ENCODE measurements at places on chromosomes 7 and 10.

DNA sequence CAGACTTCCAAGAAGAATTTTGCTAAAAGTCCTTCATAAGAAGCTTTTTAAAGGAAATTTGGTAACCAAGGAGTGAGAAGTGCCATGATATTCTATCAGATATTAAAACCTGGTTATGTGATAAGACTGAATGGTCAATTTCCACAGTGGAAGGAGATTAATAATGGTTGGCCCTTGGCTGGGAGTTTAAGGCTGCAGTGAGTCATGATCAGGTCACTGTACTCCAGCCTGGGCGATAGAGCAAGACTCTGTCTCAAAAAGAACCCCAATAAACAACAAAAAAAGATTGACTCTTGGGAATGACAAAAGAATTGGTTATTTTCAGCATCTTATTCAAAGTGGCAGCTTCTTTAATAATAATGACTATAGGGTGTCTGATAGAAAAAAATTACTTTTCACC is 37.2 kb downstream of the EXOC4 start:
- DNase-seq, result no peak

DNA sequence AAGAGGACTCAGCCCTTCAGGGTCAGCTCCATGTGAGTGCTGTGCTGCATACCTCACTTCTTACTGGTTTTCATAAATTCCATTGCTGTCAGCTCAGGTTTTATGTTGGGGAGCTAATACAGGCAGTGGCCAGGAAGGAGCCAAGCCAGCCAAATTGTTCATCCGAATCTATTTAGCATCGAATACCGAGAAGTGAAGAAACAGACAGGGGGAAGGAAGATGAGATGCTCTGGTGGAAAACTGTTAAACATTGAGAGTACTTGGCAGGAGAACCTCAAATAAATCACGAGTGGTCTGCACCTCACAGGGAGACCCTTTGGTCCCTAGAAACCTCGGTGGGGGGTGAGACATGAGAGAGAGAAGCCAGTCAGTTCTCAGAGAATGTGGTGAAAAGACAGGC is 196.0 kb upstream of the TMEM72 start:
- DNase-seq, result no peak

DNA sequence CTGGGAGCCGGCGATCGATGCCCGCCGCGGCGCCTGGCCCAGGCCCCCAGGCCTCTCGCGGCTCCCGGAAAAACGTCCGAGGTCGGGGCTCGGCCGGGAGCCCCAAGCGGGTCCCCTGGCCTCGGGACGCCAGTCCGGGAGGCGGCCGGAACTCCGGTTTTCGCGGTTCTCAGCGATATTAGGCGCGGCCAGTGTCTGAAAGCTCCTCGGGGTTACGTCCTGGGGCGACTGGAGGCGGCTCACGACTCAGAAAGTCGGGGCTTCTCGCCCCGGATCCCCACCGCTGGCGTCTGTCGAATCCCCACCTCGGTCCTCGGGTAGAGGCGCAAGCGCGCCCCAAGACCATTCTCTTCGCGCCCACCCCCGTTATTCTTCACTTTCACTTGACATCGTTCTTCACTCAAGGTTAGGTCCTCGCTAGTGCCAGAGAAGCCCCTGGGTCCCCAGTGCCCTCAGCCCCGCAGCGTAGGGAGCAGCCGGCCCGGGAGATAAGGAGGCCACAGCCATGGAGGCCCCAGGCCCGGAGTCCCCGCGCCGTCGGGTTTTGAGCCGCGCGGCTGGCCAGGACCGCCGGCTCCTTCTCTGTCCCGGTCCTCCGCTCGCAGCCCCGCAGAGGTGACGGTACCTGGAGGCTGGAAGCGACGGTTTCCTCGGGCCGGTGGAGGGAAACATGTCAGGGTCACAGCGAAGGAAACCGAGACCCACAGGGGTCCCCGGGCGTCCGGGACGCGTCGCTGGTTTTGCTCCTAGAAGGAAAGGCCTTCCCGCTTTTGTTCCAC is 35.2 kb upstream of the EBLN1 start:
- no peak for DNase-seq

GRCh38 chr10:11325817-11326216 is 285.6 kb downstream of the USP6NL start:
- no peak for DNase-seq

DNA sequence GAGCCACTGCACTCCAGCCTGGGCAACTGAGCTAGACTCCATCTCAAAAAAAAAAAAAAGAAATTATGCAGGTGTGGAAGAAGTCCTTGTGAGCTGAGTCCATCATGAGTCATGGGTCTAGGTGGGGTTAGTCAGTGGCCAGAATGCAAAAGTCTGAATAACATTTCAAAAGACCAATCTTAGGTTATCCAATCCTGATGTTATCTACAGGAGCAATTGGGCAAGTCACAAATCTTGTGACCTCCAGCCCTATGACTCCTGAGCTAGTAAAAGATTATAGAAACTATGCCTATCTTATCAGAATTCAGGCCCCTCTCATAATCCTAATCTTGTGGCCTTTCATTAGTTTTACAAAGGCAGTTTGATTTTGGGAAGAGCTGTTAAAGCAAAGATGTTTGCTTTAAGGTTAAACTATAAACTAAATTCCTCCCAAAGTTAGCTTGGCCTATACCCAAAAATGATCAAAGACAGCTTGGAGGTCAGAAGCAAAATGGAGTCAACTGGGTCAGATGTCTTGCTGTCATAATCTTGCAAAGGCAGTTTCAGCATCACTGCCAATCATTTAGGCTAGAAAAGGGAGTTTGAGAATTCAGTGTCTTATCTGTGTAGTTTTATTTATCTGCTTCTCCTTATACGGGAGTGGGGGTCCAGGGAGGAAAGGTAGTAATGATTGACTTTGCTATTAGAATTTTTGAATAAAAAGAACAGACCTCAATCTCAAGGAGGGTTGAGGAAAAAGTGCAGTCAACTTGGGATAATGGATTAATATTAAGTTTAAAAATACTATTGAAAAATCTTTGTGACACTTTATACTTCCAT is 71.2 kb upstream of the TRIM24 start:
- DNase-seq, result no peak

- no peak for DNase-seq
Measured at GRCh38 chr10:126581648-126582046, 88.8 kb downstream of the C10orf90 start.

DNA sequence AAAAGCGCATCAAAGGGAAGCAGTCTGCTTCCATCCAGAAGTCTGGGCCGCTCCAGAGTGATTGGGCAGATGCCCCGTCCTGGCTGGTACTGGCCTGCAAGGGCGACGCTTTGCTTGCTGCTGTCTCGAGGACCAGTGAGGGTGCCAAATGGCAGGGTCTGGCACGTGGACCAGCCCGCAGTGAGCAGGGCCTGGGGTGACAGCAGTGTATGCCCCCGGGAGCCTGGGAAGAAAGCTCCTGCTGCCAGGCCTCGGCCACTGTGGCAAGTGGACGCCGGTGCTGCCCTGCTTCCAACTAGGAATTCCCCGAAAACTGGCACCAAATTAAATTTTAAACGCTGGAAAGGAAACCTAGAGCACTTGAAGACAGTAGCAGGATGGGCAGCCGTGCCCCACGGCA is 357.0 kb upstream of the MKI67 start:
- no peak for DNase-seq

DNA sequence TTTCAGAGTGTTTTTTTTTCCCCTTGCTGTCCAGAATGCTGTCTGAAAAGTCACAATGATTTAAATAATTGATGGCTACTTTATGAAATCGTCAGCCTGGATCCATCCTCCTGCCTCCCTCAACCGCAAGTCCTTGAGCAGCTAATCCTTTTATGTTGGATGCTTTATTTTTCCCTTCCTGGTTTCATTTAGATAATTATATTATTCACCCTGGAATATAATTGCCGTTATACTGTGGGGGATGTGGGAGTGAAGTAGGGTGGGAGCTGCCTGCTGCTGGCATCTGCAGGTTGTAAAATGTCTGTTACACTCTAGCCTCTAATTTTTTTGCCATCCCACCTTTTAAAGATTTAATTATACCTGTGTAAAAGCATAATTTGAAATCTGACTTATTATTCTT is 290.5 kb upstream of the LRGUK start:
- DNase-seq, result no peak

DNA sequence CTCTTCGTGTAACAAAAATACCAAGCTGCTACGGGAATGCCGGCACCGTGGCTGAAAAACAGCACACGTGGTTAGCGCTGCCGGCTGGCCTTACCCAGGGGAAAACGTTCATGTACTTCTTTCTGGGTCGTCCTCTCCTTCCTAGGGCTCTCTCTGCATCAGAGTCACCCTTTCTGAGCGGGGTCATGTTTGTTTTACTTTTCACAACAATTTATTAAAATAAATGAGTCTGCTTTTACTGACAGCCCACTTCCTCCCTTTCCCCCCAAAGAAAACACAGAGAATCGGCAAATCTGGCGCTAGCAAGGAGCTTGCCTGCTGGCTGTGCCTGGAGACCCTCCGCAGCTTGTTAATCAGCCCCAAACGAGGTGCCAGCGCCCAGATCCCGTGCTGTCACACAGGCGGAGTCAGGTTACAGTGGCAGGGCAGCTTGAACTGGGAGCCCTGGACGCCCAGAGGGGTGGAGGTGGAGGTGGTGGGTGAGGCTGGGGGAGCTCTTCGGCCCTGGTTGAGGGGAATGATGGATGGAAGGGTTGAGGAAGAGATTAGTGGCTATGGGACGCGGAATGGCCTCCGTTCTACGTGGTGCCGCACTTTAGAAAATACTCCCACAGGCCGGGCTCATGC is 162.2 kb upstream of the TNS3 start:
- DNase-seq, result no peak

DNA sequence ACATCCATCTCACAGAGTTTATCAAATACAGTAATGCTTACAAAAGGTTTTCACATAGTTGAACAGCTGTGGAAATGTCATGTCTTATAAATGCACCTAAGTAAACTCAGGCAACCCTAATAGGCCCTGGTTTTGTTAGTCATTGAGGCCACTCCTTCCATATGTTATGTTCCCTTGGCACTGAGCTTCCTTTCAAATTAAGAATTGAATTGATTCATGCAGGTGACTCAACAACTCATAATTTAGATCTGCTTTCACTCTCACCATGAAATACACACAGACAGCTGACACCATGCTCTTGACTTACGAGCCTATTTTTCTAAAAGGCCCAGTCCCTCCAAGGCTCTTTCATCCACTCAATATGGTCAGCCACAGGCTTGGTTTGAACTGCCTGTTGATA is 476.9 kb downstream of the KCNMA1 start:
- DNase-seq, result no peak

GRCh38 chr10:130198651-130199050 is 62.5 kb downstream of the GLRX3 start:
- DNase-seq, result no peak

GRCh38 chr7:145263886-145264285 is 428.0 kb upstream of the TPK1 start:
- no peak for DNase-seq

DNA sequence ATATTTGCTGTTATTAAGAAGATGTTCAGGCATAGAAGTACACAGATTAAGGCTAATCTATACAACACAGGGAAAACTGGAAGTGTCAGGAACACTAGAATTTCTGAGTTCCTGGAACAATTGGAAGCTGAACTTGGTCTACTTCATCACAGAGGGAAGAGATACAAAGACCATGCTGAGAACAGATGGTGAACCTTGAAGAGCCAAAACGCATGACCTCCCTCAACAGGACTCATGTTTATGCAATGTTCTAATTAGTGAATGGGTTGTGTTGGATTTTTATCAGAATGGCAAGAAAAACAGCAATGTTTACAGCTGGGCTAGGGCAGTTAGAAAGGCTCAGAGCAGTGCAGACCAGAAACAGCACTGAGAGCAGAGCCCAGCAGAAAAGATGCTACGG is 94.9 kb downstream of the SFMBT2 start:
- no peak for DNase-seq

DNA sequence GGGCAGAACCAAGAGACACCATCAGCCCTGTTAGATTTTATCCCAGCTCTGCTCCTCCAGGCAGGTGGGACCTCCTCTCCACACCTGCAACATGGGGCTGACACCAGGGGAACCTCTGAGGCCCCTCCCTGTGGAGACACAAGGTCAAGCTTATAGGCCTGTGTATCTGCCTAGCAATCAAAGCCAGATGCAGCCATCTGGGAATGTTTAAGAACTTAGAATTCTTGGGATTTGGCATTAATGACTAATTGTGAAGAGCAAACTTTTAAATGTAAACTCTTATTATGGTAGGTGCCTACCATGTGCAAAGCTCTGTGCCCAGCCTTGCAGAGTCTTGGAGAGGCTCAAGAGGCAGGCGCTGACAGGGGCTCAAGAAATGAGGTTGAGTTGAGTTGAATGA is 52.1 kb downstream of the TBATA start:
- no peak for DNase-seq

DNA sequence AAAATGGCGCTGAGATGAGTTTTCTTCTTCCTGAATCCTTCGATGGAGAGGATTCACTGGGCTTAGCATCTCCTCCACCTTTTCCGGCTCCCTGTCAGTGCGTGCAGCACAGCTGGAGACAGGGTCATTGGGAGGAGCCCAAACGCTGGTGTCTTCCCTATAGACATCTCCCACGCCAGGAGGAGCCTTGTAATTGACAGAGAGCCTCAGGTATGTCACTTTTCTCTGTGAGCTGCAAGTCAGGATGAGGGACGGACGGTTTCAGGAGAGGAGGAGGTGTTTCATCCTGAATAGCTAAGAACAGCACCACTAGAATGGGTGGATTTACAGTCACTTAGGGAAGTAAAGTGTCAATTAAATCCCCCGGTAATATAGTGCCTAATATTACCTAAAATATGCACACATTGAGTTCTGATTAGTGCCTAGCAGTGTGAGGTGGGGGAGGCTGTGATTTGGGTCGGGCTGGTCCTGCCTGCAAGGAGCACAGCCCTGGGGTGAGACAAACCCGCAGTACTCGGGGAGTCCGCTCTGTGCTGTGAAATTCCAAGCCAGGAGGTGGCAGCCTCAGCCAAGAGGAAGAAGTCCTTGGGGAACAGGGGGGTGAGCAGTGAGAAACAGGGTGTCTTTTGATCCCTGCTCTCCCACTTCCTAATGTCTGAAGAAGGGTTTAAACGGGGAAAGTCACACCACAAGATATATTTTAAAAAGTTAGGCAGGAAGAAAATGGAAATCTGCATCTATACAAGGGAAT is 28.2 kb downstream of the IL15RA start:
- DNase-seq, result no peak

- DNase-seq, result no peak
Measured at GRCh38 chr7:12596225-12596790, 25.8 kb downstream of the SCIN start.

DNA sequence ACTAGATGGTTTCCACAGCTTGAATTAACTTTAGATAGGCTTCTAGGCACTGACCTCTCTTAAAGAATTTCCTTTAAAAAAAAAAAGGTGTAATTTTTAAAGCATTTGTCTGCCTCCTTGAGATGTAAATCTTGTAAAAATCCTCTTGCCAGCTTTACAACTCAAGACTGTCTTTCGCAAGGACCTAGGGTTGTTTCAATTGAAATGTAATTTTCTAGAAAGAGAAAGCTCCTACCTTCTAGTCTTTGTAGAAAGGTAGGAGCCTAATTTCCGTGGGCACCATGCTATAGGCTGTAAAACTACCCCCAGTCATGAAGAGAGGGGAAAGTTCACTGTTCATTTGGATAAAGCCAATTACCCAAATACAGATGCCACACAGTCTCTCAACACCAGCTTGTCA is 228.8 kb upstream of the TMEM229A start:
- DNase-seq, result no peak

GRCh38 chr7:20111821-20112542 is 105.2 kb downstream of the MACC1 start:
- DNase-seq, result no peak
